Right kidney (tissue), 9 donors: ENCODE measurements at places on chromosomes 3 and 15.

DNA sequence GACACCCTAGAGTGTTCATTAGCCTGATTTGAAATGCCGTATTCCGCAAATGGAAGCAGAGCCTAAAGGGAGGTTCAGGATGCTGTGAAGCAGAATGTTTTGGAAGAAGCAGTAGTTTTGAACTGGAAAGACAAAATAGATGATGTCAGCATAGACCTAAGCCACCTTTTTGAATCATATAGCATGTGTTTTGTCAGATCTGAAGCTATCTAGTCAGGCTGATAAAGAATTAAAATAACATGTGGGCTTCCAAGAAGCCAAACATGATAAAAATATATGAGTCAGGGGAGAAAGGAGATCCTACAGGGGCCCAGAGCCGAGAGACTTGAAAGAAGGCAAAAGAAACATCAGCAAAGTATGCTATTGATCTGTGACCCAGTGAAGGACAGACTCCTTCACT lies 47.2 kb upstream of the RASA2 start:
- DNase-seq: no peak

DNA sequence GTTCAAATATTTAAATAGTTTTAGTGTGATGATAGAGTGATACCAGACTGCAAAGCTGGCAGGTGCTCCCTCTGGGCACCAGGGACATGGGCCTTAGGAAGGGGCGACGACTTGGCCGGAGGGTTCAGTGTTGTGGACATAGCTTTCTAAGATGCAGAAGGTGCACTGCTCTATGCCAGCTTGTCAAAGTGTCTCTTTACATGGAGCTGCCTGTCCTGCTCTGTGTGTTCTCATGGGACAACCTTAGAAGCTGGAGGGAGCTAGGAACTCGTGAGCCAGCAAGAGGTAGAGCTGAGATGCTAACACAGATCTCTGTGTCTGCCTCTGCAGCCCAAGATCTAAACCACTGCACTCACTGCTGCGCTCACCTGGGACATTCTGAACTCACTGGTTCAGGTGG lies 77.8 kb downstream of the SENP2 start:
- DNase-seq: no peak

DNA sequence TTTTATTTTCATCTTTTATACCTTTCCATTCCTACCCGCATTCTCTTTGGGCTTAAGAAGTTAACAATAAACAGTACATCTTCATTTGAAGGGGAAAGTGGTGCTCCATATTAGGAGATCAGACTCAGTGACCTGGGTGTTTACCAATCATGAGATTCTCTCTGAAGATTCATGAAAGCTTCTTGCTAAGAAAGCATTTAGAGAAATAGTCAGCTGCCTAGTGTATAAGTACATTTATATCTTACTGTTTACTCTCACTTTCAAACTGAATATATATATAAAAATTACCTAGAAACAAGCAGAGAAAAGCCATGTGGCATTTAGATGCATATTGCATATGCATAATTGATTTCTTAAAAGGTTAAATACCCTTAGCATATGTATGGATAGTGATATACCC lies 100.5 kb downstream of the KCNH8 start:
- DNase-seq: no peak

DNA sequence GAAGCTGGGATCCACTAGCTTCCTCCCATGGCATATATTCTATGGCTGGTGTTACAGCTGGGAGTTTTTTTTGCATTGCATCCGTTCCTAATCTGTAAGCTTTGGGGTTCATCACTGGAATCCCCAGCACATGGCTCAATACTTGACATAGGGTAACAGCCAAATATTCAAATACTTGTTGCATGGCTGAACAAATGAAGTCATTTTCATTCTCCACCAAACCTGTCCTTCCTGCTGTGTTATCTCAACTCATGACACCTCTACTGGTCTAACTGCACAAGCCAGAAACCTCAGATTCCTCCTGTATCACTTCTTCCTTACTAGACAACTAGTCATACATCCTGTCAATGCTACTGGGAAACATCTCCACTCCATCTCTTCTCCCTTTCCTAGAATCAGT lies 43.4 kb downstream of the ST3GAL6 start:
- no peak for DNase-seq

GRCh38 chr3:42134867-42135464 lies 43.8 kb downstream of the TRAK1 start:
- DNase-seq: no peak

GRCh38 chr3:148512648-148513047 lies 185.1 kb upstream of the AGTR1 start:
- no peak for DNase-seq

DNA sequence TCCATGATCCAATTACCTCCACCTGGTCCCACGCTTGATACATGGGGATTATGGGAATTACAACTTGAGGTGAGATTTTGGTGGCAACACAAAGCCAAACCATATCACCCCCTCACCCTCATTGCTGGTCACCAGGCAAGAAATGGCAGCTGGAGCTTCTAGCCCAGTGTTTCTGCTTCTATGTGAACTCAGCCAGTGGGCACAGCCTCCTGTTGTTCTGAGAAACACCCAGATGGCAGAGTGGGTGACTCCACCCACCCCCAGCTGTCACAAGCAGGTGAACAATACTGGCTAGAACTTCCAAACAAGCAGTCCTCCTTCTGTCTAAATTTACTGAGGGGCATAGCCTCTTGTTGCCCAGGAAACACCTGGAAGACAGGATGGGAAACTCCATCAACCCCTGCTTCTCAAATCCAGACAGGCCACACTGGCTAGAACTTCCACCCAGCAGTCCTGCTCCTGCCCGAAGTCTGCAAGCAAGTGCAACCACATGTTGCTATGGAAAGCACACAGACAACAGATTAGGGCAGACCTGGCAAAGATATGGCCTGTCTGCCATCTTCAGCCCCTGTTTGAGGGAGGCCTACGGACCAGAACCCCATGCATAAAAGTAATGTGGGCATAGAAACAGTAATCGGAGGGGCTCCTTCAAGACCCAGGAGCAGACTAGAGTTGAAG lies 114.1 kb downstream of the DTWD1 start:
- no peak for DNase-seq

DNA sequence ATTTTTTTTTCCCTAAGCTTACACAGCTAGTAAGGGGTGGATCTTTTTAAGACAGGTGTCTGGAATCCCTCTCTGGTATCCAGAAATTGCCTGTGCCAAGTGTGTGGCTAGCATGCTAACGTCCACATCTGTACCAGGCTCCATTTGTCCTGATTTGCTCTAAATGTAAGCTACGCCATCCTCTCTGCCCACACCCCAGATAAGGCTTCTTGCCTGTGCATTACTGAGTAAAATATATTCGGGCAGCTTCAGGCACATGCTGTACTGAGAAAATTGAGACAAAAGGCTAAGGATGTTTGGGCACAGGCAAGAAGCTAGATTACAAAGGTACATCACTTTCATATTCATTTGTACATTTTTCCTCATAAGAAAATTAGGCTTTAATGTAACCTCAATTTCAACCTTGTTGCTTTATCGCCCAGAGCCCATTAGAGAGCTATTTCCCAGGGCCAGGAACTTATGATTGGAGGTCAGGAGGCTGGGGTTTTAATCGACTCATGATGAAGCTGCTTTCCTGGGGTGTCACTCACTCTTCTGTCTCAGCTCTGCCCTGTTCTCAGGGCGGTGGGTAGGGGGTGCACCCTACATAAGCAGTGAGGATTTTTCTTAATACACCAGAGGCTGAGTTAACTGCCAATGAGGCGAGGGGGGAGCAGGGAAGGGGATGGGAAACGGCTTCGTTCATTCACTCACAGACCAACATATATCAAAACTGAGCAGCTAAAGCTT lies 106.3 kb downstream of the RORA start:
- DNase-seq: no peak

- no peak for DNase-seq
Observed at GRCh38 chr3:151845306-151845905, 28.0 kb upstream of the SUCNR1 start.

DNA sequence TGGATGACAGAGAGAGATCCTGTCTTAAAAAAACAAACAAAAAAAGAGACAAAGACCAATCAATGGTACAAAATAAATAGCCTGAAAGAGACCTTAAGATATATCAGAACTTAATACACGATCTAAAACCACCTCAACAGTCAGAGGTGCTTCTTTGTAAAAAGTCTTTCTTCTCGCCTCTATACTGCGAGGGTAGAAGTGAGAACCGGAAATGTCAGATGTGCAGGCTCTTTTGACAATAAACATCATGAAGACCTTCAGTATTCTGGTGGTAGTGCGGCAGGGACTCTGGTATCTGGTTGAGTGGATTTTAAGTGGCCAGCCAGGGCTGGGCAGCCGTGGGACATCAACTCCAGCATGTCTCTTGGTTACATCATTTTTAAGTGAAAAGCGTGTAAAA lies 30.0 kb downstream of the RUBCN start:
- no peak for DNase-seq

GRCh38 chr3:72100080-72100511 lies 315.1 kb upstream of the PROK2 start:
- peak; percentile 63 for DNase-seq

DNA sequence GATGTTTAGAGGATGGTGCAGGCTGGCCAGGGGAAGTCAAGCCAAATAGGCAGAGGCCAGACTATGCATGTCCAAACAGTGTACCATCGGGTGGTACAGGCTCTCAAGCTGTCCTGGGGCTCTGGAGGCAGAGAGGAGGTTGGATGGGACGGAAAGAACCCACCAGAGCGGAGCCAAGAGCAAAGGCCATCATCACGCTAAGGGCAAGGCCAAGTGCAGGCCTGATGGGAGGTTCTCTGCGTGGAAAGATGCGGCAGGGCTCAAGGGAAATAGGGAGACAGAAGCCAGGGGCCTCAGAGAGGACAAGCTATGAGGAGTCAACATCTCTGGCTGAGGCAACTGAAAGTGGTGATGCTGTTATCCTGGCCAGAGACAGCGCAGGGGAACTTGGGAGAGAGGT lies 102.7 kb downstream of the ASB7 start:
- DNase-seq: no peak

- DNase-seq: no peak
Observed at GRCh38 chr3:119589102-119589773, 8.4 kb upstream of the PLA1A start.

- no peak for DNase-seq
Observed at GRCh38 chr15:78168608-78169007, 19.4 kb downstream of the IDH3A start.

DNA sequence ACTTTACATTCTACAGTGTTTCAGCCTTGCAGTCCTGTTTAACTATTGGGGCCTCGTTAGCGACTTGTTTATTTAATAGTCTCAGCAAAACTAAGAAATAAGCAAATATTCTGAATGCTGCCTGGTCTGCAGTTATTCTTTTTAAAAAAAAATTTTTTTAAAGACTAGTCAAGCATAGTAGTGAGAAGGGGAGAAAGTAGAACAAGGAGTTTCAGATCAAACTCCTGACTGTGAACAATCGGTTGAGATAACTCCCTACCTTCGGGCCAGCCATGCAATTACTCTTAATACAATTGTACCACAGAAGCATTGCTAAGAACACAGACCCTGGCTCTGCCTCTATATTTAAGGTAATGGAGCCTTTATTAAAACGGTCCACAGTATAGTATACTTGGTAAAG lies 5.8 kb upstream of the DUT start:
- DNase-seq: no peak

DNA sequence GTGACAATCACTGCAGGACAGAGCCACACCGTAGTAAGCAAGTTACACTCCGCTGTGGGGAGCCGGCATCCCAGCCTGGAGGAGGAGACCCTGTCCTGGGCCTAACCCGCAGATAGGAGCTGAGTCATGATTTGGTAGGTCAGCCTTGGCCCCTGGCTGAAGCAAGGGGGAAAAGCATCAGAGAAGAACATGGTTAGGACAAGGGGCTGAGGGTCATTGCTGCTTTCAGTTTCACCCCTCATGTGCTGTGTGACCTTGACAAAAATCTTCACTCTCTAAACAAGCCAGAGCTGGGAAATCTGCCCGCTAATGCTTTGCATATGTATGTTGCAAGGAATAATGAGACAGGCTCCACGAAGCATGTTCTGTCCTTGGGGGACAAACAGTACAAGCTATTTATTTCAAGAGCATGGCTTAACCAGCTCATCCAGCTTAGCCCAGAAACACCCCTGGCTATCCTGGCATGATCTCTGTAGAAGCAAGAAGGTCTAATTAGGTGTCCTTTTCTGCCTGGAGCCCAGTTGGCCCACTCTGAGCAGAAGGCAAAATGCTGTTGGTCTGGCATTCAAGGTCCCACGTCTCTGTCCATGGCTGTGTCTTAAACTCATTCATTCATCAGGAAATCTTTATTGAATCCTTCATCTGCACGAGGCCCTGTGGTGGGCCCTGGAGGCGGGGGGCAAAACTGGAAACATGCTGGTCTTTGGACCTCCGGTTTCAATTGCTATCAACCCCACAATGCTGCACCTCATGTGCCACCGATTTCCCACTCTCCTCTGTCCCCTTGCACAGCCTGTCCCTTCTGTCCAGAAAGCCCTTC lies 221.3 kb upstream of the LYSMD4 start:
- no peak for DNase-seq

- peak; percentile 11 for DNase-seq
Observed at GRCh38 chr15:59993041-59993750, 10.9 kb upstream of the FOXB1 start.

DNA sequence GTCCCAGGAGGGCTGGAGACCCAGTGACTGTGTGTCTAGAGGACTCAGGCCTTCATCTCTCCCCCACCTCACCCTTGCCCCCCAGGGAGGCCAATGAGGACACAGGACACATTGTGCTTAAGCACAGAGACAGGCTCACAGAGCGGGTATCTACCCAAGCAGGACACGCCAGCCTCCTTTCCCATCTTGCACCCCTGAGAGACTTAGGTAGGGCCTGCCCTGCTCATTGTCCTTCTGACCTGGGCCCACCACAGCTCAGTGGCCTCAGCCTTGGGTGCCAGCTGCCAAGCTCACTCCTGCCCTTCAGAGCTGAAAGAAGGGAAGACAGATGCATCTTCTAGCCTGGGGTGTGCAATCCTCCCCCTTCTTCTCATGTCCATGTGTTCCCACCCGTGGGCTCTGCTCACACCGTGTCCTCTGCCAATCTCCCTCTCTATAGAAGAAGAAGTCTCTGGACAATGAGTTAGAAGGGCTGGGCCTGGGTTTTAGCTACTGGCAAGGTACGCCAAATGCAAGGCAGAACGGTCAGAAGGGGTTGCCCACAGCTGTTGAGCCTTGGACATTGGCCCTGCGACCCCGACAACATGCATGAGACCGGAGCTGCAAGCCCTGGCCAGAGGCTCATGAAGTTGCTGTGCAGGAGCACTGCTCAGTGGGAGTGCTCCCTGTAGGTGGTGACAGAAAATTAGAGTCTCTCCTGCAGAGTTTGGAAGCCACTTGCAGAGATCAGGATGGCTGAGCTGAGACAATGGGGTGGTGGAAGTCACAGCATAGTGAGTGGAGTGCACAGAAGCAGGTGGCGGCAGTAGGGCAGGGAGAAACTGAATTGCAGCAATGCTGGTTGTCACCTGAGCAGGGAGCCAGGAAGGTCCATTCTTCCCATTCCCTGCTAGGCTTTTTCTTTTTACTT lies 32.8 kb downstream of the ACSBG1 start:
- DNase-seq: no peak

GRCh38 chr3:169305460-169305859 lies 358.1 kb downstream of the MECOM start:
- no peak for DNase-seq
